Activated CD4-positive, alpha-beta T cell treated with anti-CD3 and anti-CD28 coated beads, Interleukin-2, amount 50 U/mL, for 16 hours (primary cell): ENCODE measurements at places on chromosomes 5 and 9.

DNA sequence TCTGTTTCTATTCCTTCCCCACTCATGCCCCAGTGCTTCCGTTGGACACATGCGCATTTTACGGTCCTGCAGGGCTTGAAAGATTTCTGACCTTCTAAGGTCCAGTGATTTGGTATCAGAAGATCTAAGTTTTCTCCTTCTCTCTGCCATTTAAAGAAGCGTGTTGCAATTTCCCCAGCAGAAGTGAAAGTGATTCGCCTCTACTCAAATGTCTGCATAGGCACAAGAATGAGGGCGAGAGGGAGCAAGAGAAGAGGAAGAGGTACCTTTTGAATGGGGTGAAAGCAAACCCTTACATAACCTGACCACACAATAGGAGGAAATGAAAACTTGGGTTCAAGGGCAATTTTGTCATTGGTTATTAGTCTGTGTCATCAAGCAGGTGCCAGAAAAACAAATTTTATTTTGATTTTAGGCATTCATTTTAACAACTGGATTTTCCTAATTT lies 31.7 kb upstream of the NR3C1 start:
- peak; percentile 66 for DNase-seq

DNA sequence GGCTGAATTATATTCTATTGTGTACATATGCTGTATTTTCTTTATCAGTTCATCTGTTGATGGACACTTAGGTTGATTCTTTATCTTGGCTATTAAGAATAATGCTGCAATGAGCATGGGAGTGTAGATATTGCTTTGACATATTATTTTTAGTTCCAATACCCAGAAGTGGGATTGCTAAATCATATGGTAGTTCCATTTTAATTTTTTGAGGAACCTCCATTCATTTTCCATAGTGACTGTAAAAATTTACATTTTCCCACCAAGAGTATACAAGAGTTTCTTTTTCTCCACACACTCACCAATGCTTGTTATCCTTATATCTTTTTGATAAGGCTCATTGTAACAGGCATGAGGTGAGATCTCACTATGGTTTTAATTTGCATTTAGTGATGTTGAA lies 19.4 kb downstream of the JAK2 start:
- DNase-seq = no peak

DNA sequence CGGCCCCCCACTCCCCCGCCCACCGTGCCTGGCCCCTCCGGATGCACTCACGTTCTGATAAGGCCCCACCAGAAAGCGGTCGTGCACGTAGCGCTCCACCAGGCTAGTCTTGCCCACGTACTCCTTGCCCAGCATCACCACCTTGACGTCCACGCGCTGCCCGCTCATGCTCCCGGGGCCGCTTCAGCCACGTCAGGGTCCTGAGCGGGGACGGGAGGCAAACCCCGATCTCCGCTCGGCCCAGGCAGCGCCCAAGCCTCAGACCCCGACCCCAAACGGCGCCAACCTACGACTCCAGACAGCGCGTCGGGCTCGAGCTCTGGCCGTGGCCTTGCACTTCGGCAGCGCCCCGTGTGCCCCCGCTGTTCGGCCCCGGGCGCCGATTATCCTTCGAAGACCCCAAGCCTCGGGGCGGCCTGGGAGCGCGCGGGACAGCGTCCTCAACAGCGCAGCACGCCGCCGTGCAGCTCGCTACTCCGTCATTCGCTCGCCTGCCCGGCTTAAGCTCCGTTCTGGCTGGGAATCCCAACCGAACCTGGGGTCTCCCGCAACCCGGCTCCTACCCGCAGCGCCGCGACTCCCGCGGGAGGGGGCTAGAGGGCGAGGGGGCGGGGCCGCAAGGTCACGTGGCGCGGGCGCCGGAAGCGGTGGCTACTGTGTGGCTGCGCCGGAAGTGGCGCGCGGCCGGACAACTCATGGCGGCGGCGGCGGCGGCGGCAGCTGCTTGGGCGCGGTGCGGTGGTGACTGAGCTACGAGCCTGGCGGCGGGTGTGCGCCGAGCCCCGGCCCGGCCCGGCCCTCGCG lies at the start of the genes PRELID1 and RAB24:
TSS of gene PRELID1 (plus strand) at position 679 of the 804 bp plus-strand sequence. CDS start 187 bp downstream, outside the sequence.
TSS of gene RAB24 (minus strand) at position 599 of the 804 bp plus-strand sequence. CDS start at position 168, 431 bp downstream.
- peak; percentile 89 for DNase-seq

GRCh38 chr9:703392-703791 lies 138.1 kb upstream of the DMRT1 start:
- DNase-seq = no peak

GRCh38 chr5:127064253-127064840 lies 9.0 kb downstream of the C5orf63 start:
- no peak for DNase-seq

- DNase-seq = no peak
Measured at GRCh38 chr5:112681481-112681908, 56.2 kb upstream of the APC start.

DNA sequence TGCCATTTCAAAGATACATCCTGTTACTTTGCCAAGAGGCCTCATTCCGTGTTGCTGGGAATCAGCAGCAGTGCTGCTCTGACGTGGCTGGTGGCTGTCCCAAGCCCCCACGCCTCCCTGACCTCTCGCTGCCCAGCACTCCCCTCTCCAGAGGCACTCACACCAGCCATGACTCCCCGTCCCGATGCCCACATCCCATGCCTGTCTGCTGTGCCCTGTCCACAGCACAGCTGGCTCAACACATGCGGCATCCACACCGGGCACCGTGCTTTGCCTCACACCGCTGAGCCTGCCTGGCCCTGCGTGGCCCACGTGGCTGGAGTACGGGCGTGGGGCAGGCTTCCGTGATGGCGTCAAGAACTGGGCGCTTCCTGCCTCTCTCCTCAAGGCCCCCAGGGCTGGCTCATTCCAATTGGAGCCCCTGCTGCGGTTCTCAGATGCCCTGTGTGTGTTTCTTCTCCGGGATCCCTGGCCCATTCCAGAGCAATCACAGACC lies 7.8 kb upstream of the LCN1 start:
- DNase-seq = no peak

GRCh38 chr9:94867842-94868312 lies 141.4 kb downstream of the AOPEP start:
- DNase-seq = no peak

DNA sequence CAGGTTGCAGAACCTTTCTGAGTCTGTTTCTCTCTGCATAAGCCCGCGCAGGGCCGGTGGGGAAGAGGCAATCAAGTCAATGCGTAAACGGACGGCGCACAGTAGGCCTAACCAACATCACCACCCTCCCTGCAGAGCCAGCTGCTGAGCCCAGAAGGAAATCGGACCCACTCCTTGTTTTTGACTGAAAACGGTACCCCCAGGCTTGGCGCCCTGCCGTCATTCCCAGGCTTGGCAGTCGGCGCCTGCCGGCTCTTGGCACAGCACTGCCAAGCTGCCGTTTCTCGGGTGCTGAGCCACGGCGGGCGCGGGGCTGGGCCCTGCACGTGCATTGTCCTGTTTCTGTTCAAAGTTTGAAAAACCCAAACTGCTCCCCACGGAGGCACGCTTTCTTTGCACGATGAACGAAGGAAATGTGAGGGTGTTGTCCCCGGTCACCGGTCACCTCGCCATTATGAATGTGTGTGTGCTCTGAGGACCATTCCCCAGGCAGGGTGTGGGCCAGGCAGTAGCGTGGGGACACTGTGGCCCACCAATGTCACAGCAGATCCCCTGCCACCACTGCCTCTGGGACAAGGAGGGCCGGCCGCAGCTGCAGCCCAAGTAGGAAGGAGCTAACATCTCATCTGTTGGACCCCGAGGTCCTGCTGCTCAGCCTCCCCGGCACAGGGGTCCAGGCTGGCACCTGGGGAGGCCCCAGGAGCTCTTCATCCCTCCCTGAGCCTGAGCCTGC lies 20.1 kb downstream of the FIBCD1 start:
- no peak for DNase-seq

DNA sequence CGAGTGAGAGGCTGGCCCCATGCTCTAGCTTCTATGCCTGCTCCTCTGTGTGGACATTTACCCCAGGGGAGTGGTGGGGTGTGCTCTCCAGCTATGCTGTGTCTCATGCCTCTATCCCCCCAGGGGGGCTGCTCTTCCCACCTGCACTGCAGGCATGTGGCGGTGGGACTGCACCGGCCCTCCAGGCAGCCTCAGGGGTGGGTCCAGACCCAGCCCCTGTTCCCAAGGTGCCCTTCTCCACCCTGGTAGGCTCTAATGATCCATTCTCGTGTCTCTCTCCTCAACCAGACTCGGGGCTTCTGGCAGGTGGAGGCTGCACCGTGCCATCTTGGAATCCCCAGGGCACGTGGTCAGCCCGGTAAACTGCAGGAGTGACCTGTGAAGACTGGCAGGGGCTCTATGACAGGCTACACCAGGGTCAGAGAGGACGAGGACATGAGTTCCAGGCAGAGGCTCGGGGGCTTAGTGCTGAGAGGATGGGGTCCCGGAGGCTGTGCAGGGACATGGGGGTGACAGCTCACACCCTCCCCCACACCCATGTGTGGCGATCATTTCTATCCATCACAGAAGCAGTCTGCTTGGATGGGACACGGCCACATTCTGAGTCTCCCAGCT lies 22.7 kb upstream of the COL5A1 start:
- DNase-seq = no peak

- DNase-seq = peak; percentile 25
Measured at GRCh38 chr5:41925555-41925951, 472 bp downstream of the FBXO4 start.

DNA sequence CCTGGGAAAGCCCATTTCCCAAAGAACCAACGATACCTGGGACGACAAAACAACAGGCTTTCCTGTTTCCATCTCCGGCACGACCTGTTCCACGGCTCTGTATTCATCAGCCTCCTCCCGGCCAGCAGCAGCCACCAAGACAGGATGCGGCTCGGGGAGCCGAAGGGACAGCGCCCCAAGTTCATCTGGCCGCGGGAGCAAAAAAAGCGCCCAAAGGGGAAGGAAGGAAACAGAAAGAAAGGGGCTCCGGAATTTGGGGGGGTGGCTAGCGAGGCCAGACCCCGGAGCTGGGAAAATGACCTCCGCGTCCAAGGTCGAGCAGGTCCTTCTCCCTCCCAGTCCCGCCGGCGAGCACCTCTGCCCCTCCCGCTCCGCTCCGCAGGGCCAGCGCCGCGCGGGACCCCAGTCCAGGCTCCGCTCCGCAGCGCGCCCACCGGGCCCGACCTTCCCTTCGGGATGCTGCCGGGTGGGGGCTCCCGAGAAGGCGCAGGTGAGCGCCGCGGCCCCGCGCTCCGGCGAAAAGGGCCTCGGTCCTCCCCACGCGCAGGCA lies 608 bp downstream of the ELOVL7 start:
- no peak for DNase-seq

GRCh38 chr5:157710882-157711281 lies 20.3 kb upstream of the THG1L start:
- peak; percentile 51 for DNase-seq

GRCh38 chr5:170788626-170789304 lies 5.2 kb downstream of the GABRP start:
- no peak for DNase-seq

- no peak for DNase-seq
Measured at GRCh38 chr9:10204276-10204675, 408.5 kb downstream of the PTPRD start.

GRCh38 chr5:10827571-10827970 lies 66.5 kb upstream of the DAP start:
- DNase-seq = no peak

DNA sequence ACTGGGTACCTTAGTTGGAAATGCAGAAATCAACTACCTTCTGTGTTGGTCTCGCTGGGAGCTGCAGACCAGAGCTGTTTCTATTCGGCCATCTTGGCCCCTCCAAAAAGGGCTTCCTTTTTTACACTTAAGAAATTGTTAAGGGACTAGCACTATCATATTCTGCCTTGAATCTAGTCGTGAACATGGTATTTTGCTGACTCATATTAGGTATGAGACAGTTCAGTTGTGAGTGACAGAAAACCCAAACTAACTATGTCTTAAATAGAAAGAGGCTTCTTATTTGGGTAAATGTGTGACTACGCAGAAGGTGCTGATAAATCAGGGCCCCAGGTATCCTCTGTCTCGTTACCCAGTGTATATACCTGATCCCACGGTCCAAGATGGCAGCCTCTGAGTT lies 298.2 kb downstream of the EDIL3 start:
- no peak for DNase-seq

DNA sequence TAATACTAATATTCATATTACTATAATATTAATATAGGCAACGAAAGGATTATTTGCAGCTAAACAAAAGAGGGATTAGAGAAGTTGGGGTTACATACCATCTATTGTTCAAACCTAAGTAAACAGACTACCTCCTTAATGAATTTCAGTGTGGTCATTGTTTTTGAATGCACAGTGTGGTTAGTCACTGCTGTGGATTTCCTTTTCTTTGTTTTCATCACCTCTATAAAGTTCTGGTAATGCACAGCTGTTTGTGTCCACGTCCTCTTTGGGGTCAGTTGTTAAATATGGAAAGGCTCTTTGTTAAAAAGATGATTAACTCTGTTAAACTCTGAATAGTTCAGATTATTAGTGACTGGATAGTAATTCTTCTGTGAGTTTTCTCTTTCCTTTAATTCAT lies 233.6 kb downstream of the MAST4 start:
- DNase-seq = peak; percentile 18

DNA sequence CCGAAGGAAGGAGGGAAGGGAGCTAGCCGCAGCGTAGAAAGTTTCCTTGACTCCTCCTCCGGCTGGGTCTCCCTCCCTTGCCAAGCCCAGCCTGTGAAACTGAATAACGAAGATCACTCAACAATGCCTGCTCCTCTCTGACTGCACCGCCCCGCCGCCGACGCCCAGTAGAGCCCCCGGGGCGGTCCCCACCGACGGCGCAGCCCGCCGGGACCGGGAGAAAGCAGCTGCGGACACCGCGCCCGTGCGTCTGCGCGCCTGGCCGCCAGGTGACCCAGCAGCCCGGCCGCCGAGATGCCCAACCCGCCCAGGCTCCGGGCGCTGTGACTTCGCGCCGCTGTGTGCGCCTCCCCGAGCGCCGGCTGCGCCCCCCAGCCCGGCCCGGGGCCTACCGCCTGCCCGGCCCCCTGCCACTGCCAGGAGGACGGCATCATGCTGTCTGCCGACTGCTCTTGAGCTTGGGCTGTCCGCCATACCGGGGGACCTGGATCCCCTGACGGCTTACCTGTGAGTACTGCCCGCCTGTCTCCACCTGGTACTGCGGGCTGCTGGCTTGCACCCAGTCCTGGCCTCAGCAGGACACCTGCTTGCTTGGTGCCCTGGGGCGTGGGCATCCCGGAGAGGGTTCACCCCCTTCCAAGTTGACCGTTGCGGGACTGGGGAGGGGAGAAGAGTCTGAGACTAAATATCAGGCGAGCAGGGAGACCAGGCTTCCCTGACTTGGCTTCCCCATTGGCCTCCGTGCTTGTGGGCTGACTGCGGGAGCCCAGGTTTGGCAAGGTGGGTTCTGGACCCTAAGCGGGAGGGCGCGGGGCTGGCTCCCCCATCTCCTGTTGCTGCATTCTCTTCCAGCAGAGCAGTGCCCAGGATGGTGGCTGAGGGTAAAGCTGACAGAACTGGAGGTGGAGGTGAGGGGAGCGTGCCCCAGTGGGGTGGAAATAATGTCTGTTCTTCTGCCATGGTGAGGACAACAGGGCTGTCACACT lies 26.2 kb upstream of the SPTLC1 start:
- no peak for DNase-seq

DNA sequence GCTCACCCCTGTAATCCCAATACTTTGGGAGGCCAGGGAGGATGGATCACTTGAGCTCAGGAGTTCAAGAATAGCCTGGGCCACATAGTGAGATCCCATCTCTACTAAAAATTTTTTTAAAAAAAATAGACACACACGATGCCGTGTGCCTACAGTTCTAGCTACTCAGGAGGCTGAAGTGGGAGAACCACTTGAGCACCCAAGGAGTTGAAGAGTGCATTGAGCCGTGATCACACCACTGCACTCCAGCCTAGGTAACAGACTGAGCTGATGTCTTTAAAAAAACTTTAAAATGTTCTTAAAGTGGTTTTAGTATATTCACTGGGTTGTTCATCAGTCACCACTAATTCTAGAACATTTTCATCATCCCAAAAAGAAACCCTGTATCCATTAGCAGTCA lies 51.9 kb upstream of the RNF38 start:
- DNase-seq = no peak
